ENCODE measurements at places on chromosomes 13 and 19. TPM values are rescaled to one million over a fixed set of nuclear protein-coding genes. Genes with fewer than 3 reads are reported as not detected.

The ZNF382 gene
- polyA plus RNA-seq, result 3.5 TPM

The SERP2 gene
- polyA plus RNA-seq, result 4.9 TPM

- DNase-seq, result no peak
Observed at GRCh38 chr13:27924529-27925141, 4.8 kb downstream of the PDX1 start.

DNA sequence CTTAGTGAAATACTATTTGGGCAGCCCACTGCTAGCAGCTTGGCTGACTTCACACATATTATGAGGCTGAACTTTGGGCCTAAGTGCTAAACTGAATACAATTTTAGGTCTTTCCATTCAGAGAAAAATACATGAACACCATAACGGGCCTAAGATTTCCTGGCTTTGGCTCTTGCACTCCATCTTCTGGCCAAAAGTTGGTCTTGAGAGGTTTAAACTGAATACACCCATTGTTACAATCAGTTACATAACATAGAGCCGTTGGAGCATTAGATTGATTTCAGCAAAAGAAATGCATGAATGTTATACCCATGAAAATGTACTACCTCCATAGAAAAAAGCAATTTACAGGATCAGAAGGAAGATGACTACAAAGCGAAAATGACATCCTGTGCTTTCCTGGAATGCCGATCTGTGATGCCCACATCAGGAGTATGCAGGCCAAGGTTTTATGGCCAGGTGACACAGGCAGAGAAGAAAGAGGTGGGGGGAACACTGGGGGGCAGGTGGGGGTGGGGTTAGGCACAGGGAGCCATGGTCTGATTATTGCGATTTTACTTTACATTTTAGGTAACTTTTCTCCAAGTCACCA lies 11.1 kb upstream of the SHISA2 start:
- peak; percentile 47 for DNase-seq

DNA sequence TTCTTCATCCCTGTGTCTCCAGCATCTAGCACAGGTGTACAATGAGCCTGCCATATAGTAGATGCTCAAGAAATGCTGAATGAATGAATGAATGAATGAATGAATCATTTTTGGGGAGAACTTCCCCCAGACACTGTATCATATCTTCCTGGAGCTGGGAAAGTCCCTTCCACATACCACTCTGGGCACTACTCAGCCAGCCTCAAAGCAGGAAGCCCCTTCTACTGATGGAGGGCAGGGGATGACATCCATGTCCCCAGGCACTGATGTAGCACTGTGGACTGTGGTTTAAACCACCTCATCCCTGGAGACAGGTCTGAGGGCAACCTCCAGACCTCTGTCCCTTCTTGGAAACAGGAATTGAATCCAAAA lies 4.8 kb downstream of the GNA15 start:
- DNase-seq, result no peak

The IRGC gene
- polyA plus RNA-seq, result not detected

DNA sequence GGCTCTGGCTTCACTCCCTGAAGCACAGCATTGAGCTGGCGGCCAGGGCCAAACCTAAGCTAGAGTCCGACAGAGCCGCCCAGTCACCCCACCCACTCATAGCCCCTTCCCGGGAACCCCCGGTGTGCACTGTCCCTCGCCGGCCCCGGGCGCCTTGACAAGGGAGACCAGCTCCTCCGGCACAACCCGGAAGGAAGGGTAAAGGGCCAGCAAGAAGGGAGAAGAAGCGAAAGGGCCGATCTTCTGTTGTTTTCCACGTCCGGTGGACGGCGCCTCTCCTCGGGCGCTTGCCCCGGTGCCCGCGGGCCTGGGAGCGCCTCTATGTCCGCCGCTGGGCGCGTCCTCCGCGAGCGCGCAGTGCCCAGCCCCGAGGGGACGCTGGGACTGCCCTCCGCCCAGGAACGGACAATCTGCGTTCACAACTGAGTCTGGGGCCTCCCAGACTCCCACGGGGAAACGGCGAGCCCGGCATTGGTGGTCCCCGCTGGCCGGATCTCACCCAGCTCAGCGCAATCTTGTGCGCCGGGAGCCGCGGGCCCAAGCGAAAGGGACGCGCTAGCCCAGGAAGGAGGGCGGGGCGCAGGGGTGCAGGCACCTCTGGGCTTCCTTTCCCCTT lies 172.5 kb upstream of the MIR17HG start:
- DNase-seq, result no peak

The FGF21 gene
- not detected for polyA plus RNA-seq

DNA sequence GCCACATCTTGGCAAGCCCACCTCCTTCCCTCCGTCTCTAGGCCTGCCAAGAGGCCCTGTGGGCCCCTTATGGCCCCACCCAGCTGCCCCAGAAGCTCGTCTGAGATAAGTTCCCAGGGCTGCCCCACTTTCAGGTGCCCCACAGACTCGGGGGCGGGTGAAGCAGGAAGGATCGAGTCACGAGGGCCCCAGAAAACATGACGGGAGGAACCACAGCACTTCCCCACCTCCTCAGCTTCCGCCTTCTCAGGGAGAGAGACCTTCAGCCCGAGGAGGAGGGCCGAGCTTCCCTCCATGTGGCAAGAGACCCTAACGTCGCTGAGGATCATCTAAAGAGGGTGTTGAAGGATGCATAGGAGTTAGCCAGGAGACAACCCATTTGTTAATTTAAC lies 4.5 kb upstream of the IL12RB1 start:
- DNase-seq, result no peak

GRCh38 chr19:10699650-10700335 lies 1.4 kb upstream of the QTRT1 start:
- DNase-seq, result peak; percentile 55

- no peak for DNase-seq
Observed at GRCh38 chr13:78520425-78520824, 82.9 kb downstream of the POU4F1 start.

The SYNGR4 gene
- polyA plus RNA-seq, result 0.08 TPM

The ZNF430 gene
- polyA plus RNA-seq, result 4.2 TPM

GRCh38 chr19:40744554-40745401 lies 5.5 kb downstream of the ACTMAP start:
- DNase-seq, result peak; percentile 51

The FAM83E gene
- not detected for polyA plus RNA-seq

DNA sequence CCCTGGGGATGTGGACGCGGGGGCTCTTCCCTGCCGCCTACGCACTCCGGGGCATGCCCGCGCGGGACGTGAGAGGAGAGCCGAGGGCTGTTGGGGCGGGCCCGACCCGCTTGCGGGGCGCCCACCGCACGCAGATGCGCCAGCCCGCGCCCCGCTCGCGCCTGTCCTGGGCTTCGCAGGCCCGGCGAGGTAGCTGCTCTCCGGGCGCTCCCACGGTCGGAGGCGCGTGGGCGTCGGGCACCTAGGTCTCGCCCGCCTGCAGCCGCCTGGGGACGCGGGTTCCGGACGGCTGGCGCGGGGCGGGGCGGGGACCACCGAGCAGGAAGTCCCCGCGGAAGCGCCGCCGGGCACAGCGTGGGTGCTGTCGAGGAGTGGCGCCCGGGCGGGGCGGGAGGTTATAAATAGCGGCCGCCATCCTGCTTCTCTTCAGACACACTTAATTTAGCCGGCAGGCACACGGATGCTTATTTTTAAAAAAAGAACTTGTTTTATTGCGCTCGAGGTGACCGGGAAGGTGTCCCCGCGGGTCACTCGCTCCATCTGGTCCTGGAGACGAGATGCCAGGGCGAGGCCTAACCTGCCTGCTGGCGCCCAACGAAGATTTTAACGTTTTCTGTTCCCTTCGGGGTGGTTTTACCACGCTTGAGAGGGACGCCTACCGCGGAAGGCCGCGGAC lies 561 bp upstream of the GJA3 start:
- peak; percentile 43 for DNase-seq

DNA sequence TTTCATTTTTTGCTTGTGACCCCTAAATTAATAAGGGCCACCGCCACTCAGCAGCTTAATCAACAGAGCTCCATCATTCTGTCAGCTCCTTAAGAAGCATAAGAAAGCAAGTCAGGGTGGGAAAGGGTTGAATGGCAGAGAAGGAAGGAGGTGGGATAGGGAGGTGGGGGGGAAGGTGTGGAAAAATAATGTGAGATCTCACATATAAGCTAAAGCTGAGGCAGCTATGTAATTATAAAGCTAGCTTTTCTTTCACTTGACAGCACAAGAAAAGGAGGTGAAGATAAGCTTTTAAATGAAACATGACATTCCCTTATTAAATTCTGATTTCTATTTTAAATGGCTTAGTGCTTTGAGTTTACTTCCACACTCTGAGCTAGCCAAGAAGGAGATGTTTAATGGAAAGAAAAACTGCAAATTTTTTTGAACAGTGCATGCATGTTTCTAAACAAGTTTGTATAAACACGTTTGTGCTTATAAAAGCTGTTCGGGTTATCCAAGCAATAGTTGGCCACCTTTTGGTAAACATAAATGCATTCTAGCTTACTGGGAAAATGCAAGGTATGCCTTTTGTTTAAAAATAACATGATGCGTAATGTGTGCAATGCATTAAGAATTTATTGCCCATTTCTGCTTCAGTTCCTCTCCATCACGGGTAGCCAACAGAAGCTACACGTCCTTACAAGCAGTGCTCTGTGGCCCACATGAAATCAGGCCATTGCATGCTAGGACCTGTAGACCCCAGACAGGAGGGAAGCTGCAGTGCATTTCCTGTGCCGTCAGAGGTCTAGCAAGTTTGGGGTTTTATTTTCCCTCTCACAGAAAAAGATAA lies 96.2 kb downstream of the LHFPL6 start:
- no peak for DNase-seq

The ZNF177 gene
- polyA plus RNA-seq, result 3.6 TPM

GRCh38 chr19:21362291-21362690 lies 3.5 kb downstream of the ZNF738 start:
- no peak for DNase-seq

DNA sequence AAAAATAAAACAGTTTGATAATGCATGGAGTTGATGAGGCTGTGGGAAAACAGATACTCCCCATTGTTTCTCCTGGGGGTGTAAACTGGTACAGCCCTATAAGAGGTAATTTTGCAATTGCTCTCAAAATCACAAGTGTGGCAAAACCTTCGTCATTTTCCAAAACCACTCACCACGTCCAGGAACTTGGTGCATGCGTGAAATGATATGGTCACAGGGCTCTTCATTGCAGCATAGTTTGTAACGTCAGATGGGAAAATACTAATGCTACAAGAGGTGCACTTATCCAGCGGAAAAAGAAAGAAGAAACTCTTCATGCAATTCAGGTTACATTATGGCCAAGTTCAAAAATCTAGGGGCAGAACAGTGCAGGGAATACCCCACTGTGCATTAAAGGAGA lies 11.9 kb upstream of the PLAUR start:
- no peak for DNase-seq

DNA sequence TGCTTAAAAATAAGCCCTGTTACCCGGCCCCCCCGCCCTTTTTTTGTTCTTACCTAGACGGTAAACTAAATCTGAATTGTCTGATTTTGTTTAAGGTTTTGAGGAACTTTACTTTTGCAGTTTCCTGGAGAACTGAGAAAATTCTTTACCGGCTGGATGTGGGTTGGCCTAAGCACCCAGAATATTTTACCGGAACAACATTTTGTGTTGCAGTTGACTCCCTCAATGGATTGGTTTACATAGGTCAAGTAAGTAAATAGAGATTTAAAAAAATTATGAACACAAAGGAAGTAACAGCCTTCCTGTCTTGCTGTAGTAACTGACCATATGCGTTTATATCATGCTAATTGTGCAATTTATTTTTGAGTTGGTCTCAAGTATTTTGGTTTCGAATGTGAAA lies 785 bp downstream of the NHLRC3 start:
- DNase-seq, result no peak

The ZNF560 gene
- polyA plus RNA-seq, result 0.10 TPM

DNA sequence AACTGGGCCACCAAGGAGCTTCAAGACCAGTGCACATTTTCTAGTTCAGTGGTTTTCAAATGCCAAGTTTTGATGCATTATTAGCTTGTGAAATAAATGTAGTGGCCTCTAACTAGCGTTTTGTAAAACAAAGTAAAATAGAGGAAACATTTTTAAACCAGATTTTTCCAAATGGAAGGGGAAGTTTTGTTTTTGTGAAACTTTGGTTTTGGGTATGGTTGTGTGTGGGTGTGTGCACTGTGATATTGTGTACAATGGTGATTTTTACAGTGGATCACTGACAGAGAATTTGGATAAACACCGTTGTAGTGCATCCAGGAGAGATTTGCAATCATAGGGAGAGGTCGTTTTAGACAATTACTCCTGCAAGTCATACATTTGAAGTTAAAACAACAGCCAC lies 108.9 kb downstream of the SLC7A1 start:
- DNase-seq, result no peak

DNA sequence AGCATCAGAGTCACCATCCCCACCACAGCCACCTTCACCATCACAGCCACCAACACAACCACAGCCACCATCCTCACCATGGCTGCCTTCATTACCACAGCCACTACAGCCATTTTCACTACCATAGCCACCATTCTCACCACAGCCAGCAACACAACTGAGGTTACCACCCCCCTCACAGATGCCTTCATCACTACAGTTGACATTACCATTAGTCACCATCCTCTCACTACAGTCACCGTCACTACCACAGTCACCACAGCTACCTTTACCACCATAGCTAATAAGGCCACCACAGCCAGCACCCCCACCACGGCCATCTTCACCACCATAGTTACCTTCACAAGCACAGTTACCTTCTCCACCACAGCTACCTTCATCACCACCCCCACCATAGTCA lies 269.6 kb downstream of the DNAJC15 start:
- no peak for DNase-seq

DNA sequence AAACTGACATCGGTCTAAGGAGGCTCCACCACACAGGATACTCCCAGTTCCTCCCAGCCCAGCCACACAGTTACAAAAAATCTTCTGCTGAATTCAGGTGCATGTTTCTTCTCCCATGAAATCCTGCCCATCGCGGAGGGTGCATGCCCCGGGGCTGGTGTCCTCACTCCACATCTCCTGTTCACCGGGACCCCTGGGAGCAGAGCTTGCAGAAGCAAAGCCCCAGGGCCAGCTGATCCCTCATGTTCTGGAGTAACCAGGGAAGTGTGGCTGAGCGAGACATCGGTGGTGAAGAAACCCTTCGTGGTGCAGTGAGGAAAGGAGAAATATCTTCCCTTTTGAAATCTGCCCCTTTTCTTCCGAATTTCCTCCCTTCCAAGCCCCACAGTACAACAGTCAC lies 904 bp upstream of the SIGLEC9 start:
- DNase-seq, result no peak

- peak; percentile 12 for DNase-seq
Observed at GRCh38 chr13:81171065-81171647, 830.2 kb upstream of the SPRY2 start.

DNA sequence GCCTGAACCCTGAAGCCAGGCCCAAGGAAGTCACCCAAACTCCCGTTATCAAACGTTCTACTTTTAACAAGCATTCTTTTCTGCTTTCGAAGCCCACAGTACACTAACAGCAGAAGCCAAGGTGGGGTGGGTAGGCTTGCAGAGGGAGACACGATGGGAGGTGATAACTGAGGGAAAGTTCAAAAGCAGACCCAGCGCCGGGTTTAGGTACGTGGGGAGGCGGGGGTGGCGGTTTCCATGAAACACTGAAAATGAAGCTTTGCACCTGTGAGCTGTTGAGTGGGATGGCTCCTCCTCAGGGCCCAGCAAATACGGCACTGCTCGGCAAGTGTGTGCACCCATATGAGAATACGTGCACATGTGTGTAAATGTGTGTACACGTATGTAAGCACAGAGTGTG lies 49.8 kb downstream of the KLF2 start:
- DNase-seq, result no peak
